Right renal pelvis (tissue), 4 donors: ENCODE measurements at places on chromosomes 1 and 21. TPM values are rescaled to one million over a fixed set of nuclear protein-coding genes. Genes with fewer than 3 reads are reported as not detected.

DNA sequence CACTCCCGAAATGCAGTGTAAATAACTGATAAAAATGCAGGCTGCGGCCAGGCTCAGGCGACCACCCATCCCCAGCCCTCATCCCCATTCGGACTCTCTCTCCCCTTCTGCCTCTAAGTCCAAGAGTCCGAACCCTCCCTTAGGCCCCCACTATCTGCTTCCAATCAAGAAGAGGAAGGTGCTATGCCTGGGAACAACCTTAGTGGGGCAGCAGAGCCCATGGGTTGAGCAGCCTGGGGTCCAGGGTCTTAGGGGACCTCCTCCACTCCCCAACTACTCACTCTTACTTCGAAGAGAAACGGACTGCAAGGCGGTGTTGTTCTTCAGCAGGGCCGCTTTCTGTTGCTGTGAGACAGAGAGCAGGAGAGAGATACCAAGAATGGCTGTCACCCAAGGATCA is 12.2 kb downstream of the ARHGEF2 start:
- DNase-seq = no peak

GRCh38 chr1:117656202-117656641 is 50.4 kb downstream of the TENT5C start:
- no peak for DNase-seq

DNA sequence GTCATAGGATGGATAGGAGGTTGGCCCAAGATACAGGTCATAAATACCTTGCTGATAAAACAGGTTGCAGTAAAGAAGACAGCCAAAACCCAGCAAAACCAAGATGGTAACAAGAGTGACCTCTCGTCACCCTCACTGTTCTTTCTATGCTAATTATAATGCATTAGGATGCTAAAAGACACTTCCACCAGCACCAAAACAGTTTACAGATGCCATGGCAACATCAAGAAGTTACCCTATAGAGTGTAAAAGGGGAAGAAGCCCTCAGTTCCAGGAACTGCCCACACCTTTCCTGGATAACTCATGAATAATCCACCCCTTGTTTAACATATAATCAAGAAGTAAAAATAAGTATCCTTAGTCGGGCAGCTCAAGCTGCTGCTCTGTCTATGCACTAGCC is 671.9 kb downstream of the PTPRC start:
- DNase-seq = no peak

DNA sequence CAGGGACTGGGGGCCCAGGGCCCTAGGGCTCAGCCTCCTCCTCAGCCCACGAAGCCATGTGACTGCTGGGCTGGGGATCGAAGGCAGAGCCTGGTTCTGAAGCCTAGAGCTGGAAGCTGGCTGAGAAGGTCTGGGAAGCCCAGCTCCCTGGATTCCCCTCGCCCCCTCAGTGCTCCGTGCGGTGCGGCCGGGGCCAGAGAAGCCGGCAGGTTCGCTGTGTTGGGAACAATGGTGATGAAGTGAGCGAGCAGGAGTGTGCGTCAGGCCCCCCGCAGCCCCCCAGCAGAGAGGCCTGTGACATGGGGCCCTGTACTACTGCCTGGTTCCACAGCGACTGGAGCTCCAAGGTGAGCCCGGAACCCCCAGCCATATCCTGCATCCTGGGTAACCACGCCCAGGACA is 9.1 kb downstream of the ADAMTSL4 start:
- no peak for DNase-seq

- DNase-seq = no peak
These were observed 53.2 kb downstream of the LACTBL1 start for GRCh38 chr1:22919341-22920025.

GRCh38 chr1:72937905-72938304 is 655.6 kb upstream of the NEGR1 start:
- DNase-seq = no peak

DNA sequence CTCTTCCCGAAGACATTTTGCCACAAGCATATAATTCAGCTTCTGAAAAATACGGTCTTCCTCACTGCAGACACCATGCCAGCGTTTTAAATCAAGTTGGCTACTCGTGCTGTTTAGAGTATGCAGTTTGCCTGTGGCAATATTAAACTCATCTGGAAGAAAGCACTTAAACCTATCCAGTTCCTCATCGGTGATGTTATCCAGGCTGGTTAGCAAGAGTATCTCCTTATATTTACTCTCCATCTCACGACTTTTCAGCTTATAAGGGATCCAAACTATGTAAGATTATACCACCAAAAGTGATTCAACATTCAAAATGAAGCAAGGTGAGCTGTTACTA is 9.7 kb upstream of the IFI16 start:
- DNase-seq = no peak

- DNase-seq = no peak
These were observed 29.1 kb downstream of the KNCN start for GRCh38 chr1:46522184-46522968.

- DNase-seq = no peak
These were observed 37.0 kb upstream of the PLPPR4 start for GRCh38 chr1:99227056-99227897.

DNA sequence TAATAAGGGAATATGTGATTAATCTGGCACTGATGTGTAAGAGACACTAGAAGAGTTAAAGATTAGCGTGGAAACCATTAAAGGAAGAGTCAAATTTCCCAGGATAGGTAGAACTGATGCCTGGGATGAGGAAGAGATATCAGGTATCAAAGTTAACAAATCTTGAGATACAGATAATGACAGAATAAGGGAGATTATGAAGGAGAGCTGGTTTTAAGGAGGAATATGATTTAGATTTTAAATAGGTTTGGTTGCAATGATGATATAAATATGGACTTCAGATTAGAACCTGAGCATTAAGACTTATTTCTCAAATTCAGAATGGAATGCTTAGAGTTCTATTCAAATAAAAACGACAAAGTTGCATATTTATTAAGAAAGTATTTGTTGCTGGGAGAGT is 26.2 kb downstream of the MAGI3 start:
- DNase-seq = no peak

DNA sequence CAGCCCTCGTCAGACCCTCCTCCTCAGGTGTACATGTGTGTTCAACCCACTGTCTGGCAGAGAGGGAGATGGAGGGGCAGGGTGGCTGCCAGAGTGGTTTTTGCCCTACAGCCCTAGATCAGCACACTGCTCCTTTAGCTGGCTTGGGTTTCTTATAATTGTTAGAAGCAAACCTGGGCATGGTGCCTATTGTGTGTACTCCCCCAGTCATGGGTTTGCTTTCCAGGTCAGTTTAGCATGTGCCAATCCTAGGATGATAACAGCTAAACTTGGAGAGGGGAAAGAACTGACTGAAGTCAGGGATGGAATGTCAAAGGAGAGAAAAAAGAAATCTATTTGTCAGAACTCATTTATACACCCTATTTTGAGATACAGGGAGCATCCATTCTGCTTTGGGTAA is 63.3 kb downstream of the UCK2 start:
- DNase-seq = no peak

DNA sequence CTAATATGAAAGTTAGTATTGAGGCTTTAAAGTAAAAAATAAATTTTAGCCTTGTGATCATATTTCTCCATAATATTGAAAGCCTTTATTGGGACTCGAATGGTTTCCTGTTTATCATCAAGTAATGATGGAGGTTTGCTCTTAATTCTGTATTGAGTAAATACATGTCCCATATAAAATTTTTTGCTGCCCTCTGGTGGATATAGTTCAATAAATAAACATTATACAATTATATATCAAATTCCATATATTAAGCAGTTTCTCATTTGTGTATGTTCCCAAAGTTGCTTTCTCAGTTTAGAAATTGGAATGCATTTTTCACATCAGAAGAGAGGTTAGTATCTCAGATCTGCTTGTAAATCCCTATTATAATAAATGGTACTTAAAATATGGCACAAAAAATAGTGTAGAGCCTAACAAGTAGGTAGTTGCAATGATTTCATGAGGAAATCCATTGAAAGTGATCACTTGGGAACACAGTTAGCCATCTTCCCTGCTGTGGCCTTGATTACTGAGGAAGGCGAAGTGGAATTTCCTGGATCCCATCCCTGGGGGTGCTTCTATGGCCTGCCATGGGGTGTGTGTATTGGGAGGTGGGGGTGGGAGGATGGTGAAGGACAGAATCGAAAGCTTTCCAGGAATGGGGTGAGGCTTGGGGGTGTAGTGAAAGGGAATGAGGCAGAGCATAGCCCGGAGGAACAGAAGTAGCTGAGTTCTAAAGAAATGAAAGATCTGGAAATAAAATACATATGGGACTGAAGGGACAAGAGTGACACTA is 84.1 kb upstream of the C21orf91 start:
- DNase-seq = no peak

- no peak for DNase-seq
These were observed 47.8 kb upstream of the SRSF10 start for GRCh38 chr1:24027838-24028468.

- no peak for DNase-seq
These were observed 10.2 kb downstream of the CD55 start for GRCh38 chr1:207331354-207332313.

DNA sequence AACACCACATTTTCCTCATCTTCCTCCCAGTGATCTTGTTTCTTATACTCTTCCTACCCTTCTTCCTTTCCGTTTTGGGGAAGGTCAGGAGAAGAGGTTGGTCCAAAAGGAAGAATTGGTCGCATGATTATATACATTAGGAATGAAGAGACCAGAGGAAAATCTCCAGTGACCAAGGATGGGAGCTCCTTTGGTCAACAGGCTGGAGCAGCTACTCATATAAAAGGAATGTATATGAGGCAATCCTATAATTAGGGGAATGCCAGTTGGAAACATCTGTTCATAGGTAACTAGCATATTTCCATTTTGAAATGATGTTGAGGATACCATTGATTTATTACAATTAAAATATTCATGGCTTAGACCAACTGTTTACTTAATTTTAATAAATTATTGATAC is 114.5 kb downstream of the LRRC40 start:
- no peak for DNase-seq

GRCh38 chr1:60268451-60268850 is 194.9 kb upstream of the C1orf87 start:
- DNase-seq = no peak

Gene TDRD10
- polyA plus RNA-seq = 1.5 TPM

Gene PYHIN1
- 0.35 TPM for polyA plus RNA-seq

Gene REN
- 78.4 TPM for polyA plus RNA-seq

Gene FRRS1
- 7.8 TPM for polyA plus RNA-seq

Gene PTGER3
- polyA plus RNA-seq = 51.5 TPM

Gene KRTAP13-1
- polyA plus RNA-seq = not detected

Gene CD84
- polyA plus RNA-seq = 0.90 TPM

Gene OLFM3
- 28.3 TPM for polyA plus RNA-seq

Gene NSUN4
- polyA plus RNA-seq = 25.8 TPM
